ENCODE measurements at places on chromosomes 1 and 21. TPM values are rescaled to one million over a fixed set of nuclear protein-coding genes. Genes with fewer than 3 reads are reported as not detected.

HORMAD1 gene
- not detected for polyA plus RNA-seq

CD5L gene
- polyA plus RNA-seq: not detected

VWA1 gene
- 77.2 TPM for polyA plus RNA-seq

DNA sequence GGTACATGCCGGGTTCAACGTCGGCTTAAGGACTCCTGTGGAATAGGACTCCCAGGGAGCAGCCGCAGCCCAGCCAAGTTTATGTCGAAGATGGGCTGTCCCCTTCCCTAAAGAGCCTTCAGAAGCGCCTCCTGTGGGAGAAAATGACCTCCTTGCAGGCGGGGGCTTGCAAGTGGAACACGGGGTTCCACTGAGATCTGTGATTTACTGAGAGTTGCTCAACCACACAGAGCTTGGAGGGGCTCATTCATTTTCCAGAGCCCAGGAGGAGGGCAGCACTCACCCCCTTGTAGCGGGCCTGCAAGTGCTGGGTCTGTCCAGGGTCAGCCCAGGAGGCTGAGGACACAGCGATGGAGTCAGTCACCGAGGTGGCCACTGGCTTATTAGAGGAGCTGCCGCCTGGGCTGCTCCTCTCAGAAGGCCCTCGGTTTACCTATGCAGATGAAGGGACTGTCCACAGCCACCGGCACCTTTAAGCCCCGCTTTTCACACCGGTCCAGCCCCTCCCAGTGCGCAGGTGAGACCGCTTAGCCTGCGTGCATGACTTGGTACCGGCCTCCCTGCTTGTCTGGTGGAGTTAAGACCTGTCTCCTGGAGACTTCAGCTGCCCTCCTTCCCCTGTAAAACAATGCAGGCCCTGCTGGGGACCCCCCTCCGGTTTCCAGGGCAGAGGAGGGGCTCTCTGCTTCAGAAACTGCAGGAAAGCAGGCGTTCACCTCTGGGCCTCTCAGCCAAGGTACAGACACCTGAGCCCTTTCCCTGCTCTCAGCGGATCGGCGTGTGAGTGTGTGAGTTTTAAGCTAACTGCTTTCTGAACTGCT lies 57.5 kb downstream of the ATP5PO start:
- no peak for DNase-seq

DNA sequence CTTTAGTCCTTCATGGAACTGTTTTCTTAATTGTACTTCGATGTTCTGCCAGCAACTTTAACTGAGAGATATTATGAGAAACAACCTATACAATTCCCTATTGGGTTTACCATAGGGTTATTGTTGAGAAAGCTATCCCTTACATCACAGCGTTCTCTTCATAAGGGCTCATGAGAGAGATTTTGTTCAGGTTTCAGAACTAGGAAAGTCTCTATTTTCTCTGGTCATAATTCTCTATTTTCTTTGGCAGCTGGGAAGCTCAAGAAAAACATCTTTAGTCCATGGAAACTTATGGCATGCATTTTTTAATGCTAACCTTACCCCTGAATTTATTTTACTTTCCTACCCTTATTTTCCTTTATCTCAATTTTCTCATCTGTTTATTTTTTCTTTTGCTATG lies 38.2 kb downstream of the NMNAT2 start:
- no peak for DNase-seq

GRCh38 chr1:117070124-117070523 lies 10.0 kb downstream of the TTF2 start:
- DNase-seq: no peak

- no peak for DNase-seq
Measured at GRCh38 chr21:45560106-45561021, 18.1 kb upstream of the SLC19A1 start.

- peak; percentile 51 for DNase-seq
Measured at GRCh38 chr1:68230901-68231626, 1.3 kb downstream of the WLS start.

- no peak for DNase-seq
Measured at GRCh38 chr1:149997585-149998262, 12.8 kb downstream of the OTUD7B start.

DNA sequence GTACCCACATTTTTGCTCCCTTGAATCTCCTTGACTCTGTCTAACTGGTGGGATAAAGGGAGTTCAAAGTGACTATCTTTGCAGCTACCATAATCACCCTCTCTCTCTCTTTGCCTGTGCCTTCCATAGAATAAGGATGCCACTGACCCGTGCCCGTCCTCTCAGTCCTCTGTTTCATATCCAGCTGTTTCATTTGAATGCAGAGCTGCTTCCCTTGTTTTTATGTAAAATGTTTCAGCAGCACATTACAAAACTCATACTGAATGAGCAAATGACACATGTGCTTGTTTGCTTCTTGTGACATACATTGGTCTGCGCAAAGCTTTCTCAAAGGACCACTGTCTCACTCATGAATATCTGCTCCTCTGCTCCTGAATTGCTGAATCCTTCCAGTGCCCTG lies 38.4 kb downstream of the CDC42 start:
- DNase-seq: no peak

DNA sequence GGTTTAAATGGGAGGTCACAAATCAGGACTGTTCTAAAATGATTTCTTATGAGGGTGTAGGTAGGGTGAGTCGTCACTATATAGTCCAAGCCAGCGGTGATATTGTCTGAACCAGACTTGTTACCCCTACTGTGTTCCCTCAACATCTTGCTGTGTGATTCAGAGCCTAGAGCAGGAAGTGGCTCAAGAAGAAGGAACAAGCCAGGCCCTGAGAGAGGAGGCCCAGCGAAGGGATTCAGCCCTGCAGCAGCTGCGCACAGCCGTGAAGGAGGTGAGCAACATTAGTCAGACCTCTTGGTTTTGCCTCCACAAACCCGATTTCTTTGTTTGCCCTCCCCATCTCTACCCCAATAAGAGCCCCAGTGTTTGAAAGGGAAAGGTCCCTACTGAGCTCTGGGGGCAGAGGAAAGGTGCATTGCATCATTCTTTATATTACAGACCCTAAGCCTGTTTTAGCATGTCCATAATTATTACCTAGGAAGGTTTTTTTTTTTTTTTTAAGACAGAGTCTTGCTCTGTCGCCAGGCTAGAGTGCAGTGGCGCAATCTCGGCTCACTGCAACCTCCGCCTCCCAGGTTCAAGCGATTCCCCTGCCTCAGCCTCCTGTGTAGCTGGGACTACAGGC lies 5.0 kb upstream of the SH3BGRL3 start:
- DNase-seq: no peak
